T-helper 17 cell (primary cell): ENCODE measurements at places on chromosomes 12 and 14. TPM values are rescaled to one million over a fixed set of nuclear protein-coding genes. Genes with fewer than 3 reads are reported as not detected.

GRCh38 chr12:66623455-66623854 lies 55.4 kb downstream of the GRIP1 start:
- no peak overlapping the region for H3K4me3 ChIP-seq
- no peaks in the 10 kb centered on the region for H3K36me3 ChIP-seq
- no peak overlapping the region for H3K27ac ChIP-seq
- H3K4me1 ChIP-seq: peaks cover 5% of the 10 kb centered on the region
- peaks cover 19% of the 10 kb centered on the region for H3K27me3 ChIP-seq

The ABCD4 gene
- 75.0 TPM for total RNA-seq

The RHEBL1 gene
- 8.1 TPM for total RNA-seq

The IFT43 gene
- 10.5 TPM for total RNA-seq

GRCh38 chr12:90871726-90872096 lies 83.3 kb downstream of the CCER1 start:
- H3K4me1 ChIP-seq: no peaks in the 10 kb centered on the region
- H3K27ac ChIP-seq: no peak overlapping the region
- no peaks in the 10 kb centered on the region for H3K36me3 ChIP-seq
- no peaks in the 10 kb centered on the region for H3K27me3 ChIP-seq

- no peak for DNase-seq
- no peak overlapping the region for H3K4me3 ChIP-seq
- peaks cover 14% of the 10 kb centered on the region for H3K4me1 ChIP-seq
- peak overlapping the region; percentile 84 for H3K27ac ChIP-seq
- H3K36me3 ChIP-seq: no peaks in the 10 kb centered on the region
Measured at GRCh38 chr12:74899031-74899829, 310.4 kb downstream of the KCNC2 start.

The AKAP5 gene
- 0.16 TPM for total RNA-seq

GRCh38 chr12:5661811-5662210 lies 229.9 kb downstream of the NTF3 start:
- H3K36me3 ChIP-seq: no peaks in the 10 kb centered on the region
- no peak for DNase-seq
- H3K4me1 ChIP-seq: no peaks in the 10 kb centered on the region

- DNase-seq: no peak
- H3K27me3 ChIP-seq: peaks cover 51% of the 10 kb centered on the region
- peak within 1 kb of the TSS; percentile 92 for H3K27ac ChIP-seq
- H3K4me3 ChIP-seq: peak within 1 kb of the TSS; percentile 95
- H3K36me3 ChIP-seq: peaks cover 7% of the 10 kb centered on the region
- peaks cover 22% of the 10 kb centered on the region for H3K4me1 ChIP-seq
Measured at GRCh38 chr12:6827982-6828780, at the start of gene P3H3. TSS of gene P3H3 (plus strand) at chr12:6828407. CDS start at chr12:6828441, 34 bp downstream.

DNA sequence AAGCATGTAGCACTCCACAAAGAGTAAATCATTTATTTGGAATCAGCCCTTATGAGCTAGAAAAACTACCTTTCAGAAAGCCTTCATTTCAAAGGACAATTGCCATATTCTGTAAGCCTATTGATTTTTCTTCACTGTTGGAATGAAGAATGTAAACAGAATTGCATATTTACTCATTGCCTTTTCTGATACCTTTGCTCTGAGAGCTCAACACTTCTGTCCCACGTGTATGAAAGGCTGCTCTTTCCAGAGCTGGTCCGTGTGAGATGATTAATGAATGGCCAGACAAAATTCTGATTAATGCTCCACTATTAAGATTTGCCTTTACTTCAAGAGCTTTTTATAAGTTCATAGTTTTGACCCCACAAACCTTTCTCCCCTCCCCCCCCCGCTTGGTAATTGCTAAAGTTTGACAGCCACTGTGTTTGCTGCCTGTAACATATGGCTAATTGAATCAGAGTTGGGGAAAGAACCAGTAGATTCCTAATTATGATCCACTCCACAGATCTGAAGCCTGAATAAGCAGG lies 63.0 kb upstream of the PLEKHA5 start:
- peaks cover 21% of the 10 kb centered on the region for H3K27me3 ChIP-seq
- no peaks in the 10 kb centered on the region for H3K36me3 ChIP-seq
- no peak overlapping the region for H3K4me3 ChIP-seq
- no peaks in the 10 kb centered on the region for H3K4me1 ChIP-seq
- no peak overlapping the region for H3K27ac ChIP-seq
- no peak for DNase-seq

GRCh38 chr12:60137513-60137912 lies 541.7 kb downstream of the SLC16A7 start:
- H3K36me3 ChIP-seq: no peaks in the 10 kb centered on the region
- DNase-seq: no peak
- no peaks in the 10 kb centered on the region for H3K4me1 ChIP-seq
- H3K27ac ChIP-seq: no peak overlapping the region
- H3K4me3 ChIP-seq: no peak overlapping the region
- no peaks in the 10 kb centered on the region for H3K27me3 ChIP-seq

DNA sequence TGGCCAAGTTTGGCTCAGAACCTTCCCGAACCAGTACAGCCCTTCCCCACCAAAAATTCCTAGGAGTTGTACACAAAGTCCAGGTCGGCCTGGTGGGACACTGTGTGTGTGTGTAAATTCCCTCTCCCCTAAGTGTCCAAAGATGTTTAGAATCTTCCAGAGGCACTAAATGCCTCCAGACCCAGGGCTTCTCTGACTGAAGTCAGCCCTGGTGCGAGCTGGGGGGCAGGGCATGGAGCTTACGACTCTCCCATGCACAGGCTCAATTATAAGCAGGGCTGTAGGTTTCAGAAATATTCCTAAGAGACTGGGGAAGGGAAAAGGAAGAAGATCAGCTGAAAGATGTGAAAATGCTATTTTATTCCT lies 106.9 kb upstream of the ATF7IP start:
- peak overlapping the region; percentile 95 for H3K27ac ChIP-seq
- no peak overlapping the region for H3K4me3 ChIP-seq
- H3K36me3 ChIP-seq: no peaks in the 10 kb centered on the region
- peaks cover 33% of the 10 kb centered on the region for H3K4me1 ChIP-seq
- no peak for DNase-seq

DNA sequence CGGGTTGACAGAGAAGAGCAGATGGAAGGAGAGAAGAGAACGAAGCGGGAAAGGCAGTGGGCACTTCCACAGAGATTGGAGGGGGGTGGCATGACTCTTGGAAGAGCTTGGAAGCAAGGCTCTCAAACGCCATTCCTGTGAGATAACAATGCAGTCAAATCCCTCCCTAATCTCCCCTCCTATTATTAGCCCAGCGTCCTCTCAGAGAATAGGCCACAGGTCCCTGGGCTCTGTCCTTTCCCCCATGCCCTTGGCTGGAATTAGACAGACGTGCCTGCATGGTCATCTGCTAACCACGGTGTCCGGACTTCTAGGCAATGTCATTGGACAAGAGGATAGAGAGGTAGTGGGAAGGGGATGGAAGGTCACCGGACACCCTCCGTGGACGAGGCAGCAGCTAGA lies 8.0 kb upstream of the MYH7 start:
- no peak overlapping the region for H3K27ac ChIP-seq
- H3K4me3 ChIP-seq: no peak overlapping the region
- peaks cover 57% of the 10 kb centered on the region for H3K27me3 ChIP-seq
- peaks cover 7% of the 10 kb centered on the region for H3K4me1 ChIP-seq

GRCh38 chr12:59444932-59445331 lies 150.9 kb upstream of the SLC16A7 start:
- no peak overlapping the region for H3K27ac ChIP-seq
- peaks cover 4% of the 10 kb centered on the region for H3K36me3 ChIP-seq
- DNase-seq: no peak
- H3K27me3 ChIP-seq: no peaks in the 10 kb centered on the region

DNA sequence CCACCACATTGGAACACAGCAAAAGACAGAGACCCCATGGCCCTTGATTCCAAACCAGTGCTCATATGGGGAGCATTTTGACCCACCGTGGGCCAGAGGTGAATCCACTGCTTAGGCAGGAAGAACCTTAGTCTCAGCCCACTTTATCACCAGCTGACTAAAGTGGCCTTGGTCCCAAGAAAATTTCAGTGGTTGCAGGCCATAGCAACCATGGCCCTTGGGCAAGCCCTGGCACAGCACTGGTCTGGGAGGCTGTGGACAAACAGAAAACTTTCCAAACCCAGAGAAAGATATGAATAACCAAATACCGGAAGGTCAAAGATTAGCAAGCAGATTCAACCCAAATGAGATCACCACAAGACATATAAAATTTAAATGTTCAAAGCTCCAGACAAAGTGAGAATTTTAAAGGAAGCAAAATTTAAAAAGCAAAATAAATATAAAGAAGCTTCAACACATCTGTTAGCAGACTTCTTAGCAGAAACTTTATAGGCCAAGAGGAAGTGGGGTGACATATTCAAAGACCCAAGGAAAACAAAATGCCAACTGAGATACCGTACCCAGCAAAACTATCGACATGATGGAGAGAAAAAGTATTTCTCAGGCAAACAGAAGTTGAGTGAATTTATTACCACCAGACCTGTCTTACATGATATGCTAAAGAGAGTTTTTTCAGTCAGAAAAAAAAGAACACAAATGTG lies 7.8 kb downstream of the KLRK1 start:
- no peaks in the 10 kb centered on the region for H3K4me1 ChIP-seq
- H3K4me3 ChIP-seq: no peak overlapping the region
- peaks cover 35% of the 10 kb centered on the region for H3K27me3 ChIP-seq
- no peak for DNase-seq
- no peak overlapping the region for H3K27ac ChIP-seq
- no peaks in the 10 kb centered on the region for H3K36me3 ChIP-seq

DNA sequence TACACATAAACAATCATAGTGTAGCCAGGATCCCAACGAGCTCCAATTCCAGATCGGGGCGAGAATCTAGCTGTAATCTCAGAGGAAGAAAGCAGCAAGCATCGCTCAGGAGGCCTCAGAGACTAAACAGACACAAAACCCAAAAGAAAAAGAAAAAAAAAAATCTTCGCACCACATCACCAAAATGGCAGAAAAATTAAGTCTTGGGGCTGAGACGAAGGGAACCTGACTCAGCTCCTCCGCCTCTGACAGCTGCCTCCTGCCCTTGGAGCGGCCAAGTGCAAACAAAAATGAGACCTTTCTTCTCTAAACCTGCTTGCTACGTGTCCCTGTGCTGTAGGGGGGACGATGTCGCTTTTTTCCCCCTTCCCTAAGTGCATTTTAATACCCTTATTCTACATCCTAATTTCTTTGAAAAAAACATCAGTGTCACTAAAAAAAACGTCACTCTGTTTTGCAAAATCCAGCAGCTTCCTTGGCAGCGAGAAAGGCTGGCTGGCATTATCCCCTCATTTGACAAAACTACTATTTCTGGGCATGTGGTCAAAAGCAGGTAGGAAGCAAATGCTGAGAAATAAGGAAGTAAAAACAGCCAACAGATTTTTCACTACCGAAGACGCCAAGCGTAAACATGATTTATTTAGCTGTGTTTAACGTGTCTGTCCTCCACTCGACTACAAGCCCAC lies 30.5 kb downstream of the BCL11B start:
- peaks cover 9% of the 10 kb centered on the region for H3K36me3 ChIP-seq
- peaks cover 86% of the 10 kb centered on the region for H3K4me1 ChIP-seq
- peak overlapping the region; percentile 96 for H3K4me3 ChIP-seq
- peak overlapping the region; percentile 100 for H3K27ac ChIP-seq

GRCh38 chr12:64530566-64530965 lies 78.6 kb downstream of the TBK1 start:
- H3K27me3 ChIP-seq: peaks cover 7% of the 10 kb centered on the region
- no peak overlapping the region for H3K27ac ChIP-seq
- no peaks in the 10 kb centered on the region for H3K4me1 ChIP-seq
- H3K36me3 ChIP-seq: no peaks in the 10 kb centered on the region

GRCh38 chr12:21771311-21771710 lies 3.2 kb downstream of the KCNJ8 start:
- peaks cover 2% of the 10 kb centered on the region for H3K36me3 ChIP-seq
- no peak overlapping the region for H3K4me3 ChIP-seq
- H3K4me1 ChIP-seq: peaks cover 12% of the 10 kb centered on the region
- no peak for DNase-seq
- H3K27ac ChIP-seq: no peak overlapping the region
- peaks cover 43% of the 10 kb centered on the region for H3K27me3 ChIP-seq

DNA sequence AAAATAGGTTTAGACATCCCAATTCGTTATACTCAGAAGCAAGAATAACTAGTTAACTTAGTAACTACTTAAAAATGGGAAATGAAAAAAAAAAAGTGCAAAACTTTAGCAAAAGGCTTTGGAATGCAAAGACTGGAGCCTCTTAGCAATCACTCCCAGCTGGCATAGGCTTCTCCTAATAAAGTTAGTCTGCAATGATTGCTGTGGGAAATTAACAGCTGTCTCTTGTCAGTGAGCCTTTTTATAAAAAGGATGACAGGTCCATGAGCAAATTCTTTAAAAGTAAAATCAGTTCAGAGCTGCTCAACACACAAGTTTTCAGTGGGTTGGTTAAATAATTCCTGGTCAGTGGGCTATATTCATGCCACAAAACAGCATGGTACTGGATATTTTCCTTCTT lies 7.4 kb upstream of the SYCP3 start:
- DNase-seq: no peak
- H3K27ac ChIP-seq: peak overlapping the region; percentile 63
- no peak overlapping the region for H3K4me3 ChIP-seq
- peaks cover 11% of the 10 kb centered on the region for H3K36me3 ChIP-seq

The LIN7A gene
- total RNA-seq: 0.21 TPM

DNA sequence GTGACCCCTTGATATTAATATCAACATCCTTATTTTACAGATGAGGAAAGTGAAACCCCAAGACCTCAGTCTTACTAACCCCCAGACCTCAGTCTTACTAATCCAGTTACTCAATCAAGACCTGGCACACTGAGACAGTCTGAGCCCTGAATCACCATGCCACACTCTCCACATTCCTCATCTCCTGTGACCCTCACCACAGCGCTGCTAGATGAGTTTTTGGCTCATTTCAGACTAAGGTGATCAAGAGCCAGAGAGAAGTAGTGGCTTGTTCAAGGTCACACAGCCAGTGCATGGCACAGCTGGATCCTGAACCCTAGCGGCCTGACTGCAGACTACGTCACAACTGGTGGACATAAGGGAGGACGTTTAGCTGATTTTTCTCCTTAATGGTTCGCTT lies 579.2 kb downstream of the BCL11B start:
- no peaks in the 10 kb centered on the region for H3K4me1 ChIP-seq
- no peaks in the 10 kb centered on the region for H3K27me3 ChIP-seq
- H3K27ac ChIP-seq: no peak overlapping the region
- H3K4me3 ChIP-seq: no peak overlapping the region

The IL22 gene
- 0.50 TPM for total RNA-seq

- no peak for DNase-seq
- peaks cover 5% of the 10 kb centered on the region for H3K36me3 ChIP-seq
- no peak overlapping the region for H3K27ac ChIP-seq
- H3K27me3 ChIP-seq: peaks cover 26% of the 10 kb centered on the region
- H3K4me3 ChIP-seq: no peak overlapping the region
Measured at GRCh38 chr14:106652494-106652893, 1126.1 kb downstream of the TMEM121 start.

GRCh38 chr14:92391726-92392125 lies 68.8 kb downstream of the SLC24A4 start:
- no peak overlapping the region for H3K27ac ChIP-seq
- no peak overlapping the region for H3K4me3 ChIP-seq
- peaks cover 21% of the 10 kb centered on the region for H3K27me3 ChIP-seq
- peaks cover 2% of the 10 kb centered on the region for H3K4me1 ChIP-seq

DNA sequence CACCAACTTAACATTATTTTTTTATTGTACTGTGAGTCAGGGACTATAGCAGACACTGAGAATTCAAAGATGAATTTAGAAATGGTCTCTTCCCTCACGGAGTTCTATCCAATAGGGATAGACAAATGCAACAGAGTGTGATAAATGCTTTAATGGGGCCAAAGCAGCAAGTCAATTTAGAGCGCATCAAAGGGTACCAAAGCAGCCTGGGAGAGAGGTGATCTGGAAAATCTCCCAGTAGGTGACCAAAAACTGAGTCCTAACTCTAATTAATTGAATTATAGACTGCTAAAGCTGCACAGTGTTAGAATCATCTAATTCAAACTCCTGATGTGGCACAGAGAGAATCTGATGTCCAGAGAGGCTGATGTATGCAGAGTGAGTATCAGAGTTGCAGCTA lies 2.6 kb downstream of the LIN7A start:
- no peak for DNase-seq
- no peak overlapping the region for H3K4me3 ChIP-seq
- H3K4me1 ChIP-seq: no peaks in the 10 kb centered on the region
- no peak overlapping the region for H3K27ac ChIP-seq
- H3K36me3 ChIP-seq: no peaks in the 10 kb centered on the region
